ENCODE measurements at places on chromosomes 5 and 9.

DNA sequence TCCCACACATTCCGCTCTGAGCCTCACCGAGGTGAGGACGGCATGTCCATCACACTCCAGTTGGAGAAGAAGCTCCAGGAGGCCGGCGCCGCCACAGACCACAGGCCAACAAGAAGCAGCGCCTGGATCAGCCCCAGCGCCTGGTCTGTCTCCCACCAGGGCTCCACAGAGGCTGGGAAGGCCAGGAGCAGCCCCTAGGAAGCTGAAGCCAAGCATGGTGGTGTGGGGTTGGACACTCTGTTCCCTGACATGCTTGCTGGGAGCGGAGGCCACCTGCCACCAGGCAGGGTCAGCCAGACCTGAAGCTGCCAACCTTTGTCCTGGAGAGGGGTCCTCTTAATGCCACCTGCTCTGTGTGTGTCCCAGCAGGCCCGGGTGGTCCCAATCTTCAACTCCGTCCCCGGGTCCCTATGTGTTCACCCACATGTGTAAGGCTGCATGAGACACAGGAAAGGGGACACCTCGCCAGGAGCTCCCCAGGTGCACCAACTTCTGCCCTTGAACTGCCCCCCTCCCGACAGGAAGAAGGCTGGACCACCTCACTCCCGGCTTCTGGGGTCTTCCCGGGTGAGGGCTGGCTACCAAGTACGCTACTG lies 140.1 kb upstream of the PPP1R26 start:
- no peak for DNase-seq

GRCh38 chr5:170527991-170528390 lies 24.2 kb downstream of the KCNIP1 start:
- no peak for DNase-seq

DNA sequence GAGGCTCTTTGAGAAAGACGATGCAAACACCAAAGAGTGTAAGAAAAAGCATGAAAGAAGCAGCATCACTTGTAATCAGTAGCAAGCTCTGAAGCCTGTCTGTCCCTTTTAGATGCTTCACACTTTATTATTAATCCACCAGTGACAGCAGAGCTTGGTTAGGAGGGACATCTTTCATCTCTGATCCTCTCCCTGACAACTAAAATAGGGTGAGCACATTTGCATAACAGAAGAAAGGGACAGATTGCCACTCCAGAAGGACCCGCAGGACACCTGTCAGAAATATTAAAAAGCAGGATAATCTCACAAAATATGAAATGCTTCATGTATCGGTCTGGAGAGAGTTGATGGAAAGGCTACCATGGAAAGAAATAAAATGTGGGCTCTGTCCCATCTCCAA lies 71.4 kb upstream of the MAP1B start:
- DNase-seq = no peak

DNA sequence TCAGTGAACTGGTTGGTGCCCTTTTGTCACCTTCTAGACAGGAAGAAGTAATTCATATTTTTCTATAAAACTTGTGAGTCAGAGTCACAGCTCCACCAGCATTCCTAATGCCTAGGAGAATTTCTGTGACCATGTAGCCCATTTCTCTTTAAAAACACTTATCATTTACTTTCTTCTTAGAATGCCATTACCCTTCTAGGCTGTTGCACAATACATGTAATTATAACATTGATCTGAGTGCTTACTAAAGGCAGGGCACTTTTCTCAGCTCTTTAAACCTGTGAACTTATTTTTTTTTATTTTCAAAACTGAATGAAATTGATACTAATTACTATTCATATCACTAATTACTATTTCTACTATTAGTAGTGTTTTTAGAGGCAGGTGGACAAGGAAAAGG lies 373.7 kb downstream of the TLE4 start:
- peak; percentile 6 for DNase-seq

- DNase-seq = no peak
These were observed 53.6 kb upstream of the EGFL7 start for GRCh38 chr9:136609160-136609475.

- peak; percentile 12 for DNase-seq
These were observed 10.6 kb downstream of the MYOZ3 start for GRCh38 chr5:150671509-150672236.

DNA sequence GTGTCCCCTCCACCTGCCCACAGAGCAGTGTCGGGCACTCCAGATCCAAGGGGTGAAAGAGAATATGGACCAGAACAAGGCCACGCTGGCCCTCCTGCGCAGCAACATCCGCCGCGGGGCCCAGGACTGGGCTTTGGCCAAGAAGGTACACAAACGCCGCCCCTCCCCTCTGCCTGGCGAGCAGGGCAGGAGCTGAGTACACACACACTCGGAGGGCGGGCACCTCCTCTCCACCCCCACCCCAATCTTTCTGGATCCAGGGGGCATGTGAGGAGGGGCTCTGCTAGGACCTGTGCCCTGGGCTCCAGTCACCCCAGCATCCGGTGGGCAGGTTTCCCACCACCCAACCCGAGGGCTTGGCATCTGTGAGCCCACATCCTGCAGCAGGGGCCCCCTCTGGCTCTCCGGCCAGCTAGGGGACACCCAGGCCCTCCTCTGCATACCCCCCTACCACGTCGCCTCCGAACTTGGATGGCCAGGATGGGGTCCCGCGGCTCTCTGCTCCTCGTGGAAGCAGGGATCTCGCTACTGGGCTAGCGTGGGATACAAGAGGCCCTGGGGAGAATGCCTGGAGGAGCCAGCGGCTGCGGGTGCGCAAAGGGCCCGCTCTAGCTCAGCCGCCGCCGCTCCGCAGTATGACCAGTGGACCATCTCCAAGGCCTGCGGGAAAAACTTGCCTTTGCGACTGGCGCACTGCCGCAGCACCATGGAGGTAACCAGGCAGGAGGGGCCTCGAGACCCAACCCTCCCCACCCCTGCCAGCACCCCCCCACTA lies 3.1 kb downstream of the CCDC183 start:
- DNase-seq = no peak

GRCh38 chr9:76458903-76459693 lies at the start of gene GCNT1:
GCNT1 (plus strand) TSS chr9:76459182; CDS start chr9:76502382, 43,200 bp downstream.
- DNase-seq = peak; percentile 90

GRCh38 chr5:108953940-108954339 lies 206.2 kb downstream of the FER start:
- no peak for DNase-seq

DNA sequence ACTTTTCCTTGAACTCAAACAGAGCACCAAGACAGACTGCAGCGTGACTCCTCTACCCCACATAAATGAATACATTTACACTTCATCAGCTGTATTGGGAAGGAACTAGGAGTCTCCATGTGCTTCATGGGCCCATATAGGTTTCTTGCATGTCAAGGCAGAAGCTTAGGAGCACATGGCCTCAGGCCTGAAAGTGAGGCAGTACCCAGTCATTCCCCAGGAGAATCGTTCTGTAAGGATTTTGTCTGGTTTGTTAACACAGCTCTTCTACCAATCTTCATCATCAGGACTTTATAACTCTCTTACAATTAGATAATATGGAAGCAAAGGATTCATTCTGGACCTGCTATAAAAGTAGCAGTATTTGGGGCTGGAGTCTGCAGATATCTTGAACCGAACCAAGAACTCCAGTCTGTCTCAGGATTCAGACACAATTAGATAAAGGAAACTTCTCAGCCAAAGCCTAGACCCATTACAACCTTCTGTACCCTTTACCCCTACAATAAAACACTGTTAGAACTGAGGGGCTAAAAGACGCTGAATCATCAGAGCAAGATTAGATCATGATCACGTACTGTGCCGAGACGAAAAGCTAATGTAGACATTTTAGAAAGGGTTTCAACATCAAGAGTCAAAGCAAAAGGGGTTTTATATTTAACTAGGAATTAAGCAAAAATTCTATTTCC lies 385.5 kb upstream of the SLC30A5 start:
- DNase-seq = no peak

GRCh38 chr9:131349522-131349880 lies 44.4 kb upstream of the PRRC2B start:
- no peak for DNase-seq

GRCh38 chr5:42620579-42621216 lies 135.9 kb upstream of the CCDC152 start:
- no peak for DNase-seq

DNA sequence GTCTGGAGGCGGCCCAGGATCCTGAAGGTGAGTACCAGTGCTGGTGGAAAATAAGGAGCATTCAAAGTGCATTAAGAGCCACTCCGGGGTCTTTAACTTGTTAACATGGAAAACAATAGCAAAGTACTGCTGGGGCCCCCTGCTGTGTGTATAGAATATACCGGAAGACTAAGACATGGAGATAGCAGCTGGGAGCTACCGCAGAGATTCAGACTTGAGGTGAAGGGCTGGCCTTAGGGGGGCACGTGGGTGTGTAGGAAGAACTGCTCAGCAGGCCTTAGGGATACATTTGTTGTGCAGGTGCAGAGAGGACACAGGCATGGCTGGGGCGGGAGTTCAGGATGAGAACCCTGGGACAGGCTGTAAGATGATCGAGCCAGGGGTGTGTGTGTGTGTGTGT lies 1.2 kb upstream of the DMRT1 start:
- no peak for DNase-seq

GRCh38 chr5:57482671-57483106 lies at the start of gene ACTBL2:
ACTBL2 (minus strand) TSS chr5:57482811; CDS start chr5:57482707, 104 bp downstream.
- no peak for DNase-seq

DNA sequence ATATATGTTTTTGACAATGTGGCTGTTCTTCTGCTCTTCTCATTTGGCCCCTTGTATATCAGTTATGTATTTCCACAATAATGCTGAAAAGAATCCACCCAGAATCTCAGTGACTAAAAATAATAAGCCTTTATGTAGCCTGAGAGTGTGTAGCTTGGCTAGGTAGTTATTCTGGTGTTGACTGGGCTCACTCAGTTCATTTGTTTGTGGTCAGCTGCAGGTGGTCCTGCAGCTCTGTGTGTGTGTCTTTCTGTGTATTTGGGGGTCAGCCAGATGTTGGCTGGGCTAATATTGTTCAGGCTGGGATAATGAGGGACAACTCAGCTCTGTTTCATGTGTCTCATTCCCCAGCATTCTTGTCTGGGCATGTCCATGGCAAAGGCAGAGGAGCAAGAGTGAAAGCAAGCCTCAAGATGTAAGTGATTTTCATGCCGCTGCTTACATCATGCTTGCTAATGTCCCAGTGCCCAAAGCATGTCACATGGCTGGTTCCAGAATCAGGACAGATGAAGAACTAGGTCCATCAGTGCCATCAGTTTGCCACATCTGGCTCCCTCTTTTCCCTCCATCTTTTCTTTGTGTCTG lies 162.8 kb downstream of the KCTD16 start:
- DNase-seq = peak; percentile 13

- DNase-seq = peak; percentile 97
These were observed 138.1 kb downstream of the C9orf50 start for GRCh38 chr9:129482521-129483414.

- DNase-seq = no peak
These were observed 15.8 kb upstream of the GLIPR2 start for GRCh38 chr9:36120705-36121104.

GRCh38 chr5:14405267-14405666 lies 176.3 kb upstream of the OTULINL start:
- no peak for DNase-seq

GRCh38 chr9:131478421-131478868 lies 24.3 kb upstream of the POMT1 start:
- DNase-seq = peak; percentile 70

DNA sequence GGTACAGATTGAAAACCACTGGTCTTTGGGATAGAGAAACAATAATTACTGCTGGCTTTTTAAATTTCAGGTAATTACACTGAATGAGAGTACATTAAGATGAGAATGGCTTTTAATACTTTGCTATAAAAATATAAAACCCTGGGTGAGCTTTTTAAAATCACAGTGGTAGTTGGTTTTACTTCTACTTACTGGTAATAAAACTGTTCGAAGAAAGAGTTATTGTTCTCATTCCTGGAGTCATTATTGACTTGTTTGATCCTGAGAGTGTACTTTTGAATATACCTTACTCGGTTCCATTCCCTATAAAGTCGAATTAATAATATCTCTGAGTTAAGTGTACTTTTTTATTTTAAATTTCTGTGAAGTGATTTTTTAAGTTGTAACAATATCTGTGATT lies 21.5 kb downstream of the MELK start:
- DNase-seq = no peak

DNA sequence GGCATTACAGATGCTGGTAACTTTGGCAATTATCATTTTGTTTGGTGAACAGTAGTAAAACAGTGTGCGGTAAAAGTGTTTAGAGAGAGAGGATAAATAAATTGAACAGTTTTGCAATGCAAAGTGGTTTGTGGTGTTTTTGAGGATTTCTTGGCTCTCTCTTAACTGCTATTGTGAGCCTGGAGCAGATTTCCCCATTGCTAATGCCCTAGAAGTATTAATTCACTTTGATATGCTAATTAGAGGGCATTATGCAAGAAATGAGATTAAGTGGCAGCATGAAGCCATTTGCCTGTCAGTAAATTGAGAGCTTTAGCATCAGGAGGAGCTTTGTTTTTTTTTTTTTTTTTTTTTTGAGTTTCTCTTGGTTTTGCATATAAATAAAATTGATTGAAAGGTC lies 8.2 kb downstream of the PBX3 start:
- no peak for DNase-seq

- no peak for DNase-seq
These were observed 32.7 kb downstream of the GAPT start for GRCh38 chr5:58523956-58524355.

DNA sequence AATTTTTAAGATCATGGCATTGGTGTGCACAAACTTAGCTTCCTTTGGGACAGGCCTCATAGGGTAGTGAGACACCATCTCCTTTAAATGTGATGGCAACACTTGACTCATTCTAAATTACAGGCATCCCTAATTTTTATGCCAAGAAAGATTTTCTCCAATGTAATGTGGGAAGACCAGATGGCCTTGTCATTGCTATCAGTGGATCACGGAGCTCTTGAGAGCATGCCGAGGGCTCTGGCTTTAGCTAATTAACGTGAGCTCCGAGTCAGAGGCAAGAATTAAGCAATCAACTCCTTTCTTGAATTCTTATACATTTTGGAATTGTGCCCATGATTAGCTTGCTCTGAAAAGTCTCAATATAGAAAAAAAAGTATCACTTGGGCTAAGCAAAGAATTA lies 215.8 kb downstream of the LRRC70 start:
- DNase-seq = no peak

GRCh38 chr5:14277385-14278320 lies 134.5 kb downstream of the TRIO start:
- no peak for DNase-seq

DNA sequence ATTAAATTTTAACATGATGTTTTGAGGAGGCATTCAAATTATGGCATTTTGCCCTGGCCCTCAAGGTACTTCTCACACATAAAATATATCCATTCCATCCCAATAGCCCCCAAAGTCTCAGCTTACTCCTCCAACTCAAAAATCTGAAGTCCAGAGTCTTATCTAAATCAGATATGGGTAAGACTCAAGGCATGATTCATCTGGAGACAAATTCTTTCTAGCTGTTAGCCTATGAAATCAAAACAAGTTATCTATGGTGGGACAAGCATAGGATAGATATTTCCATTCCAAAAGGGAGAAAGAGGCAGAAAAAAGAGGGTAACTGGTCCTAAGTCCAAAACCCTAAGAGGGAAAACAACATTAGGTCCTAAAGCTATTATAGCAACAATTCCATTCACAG lies 408.4 kb downstream of the ZNF608 start:
- no peak for DNase-seq

DNA sequence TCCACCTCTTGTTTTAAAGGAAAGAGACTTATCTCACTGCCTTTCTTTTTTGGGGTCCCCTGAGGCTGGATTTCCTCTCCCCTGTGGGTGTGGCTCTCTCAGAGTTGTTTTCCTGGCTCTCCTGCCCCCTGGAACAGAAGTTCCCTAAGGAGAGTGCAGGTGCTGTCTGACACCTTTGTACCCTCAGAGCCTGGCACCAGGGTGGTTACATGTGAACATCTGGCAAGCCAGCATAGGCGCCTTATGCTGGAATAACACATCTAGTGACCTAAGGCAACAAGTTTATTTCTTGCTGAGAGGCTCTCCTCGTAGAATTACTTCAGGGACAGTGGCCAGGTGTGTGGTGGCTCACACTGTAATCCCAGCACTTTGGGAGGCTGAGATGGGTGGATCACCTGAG lies 172.9 kb upstream of the PTCH1 start:
- no peak for DNase-seq

Measured in adipocyte (in vitro differentiated cells).